Epithelial cell of esophagus (primary cell): ENCODE measurements at places on chromosomes 6 and 20.

GRCh38 chr6:136522636-136523035, 27.6 kb downstream of the MAP7 start:
- DNase-seq = no peak

GRCh38 chr6:87706187-87706966, 4.3 kb upstream of the AKIRIN2 start:
- no peak for DNase-seq

- peak; percentile 54 for DNase-seq
Observed at GRCh38 chr6:97778290-97779038, 495.4 kb upstream of the MMS22L start.

- no peak for DNase-seq
Observed at GRCh38 chr20:6702144-6702543, 65.3 kb upstream of the BMP2 start.

DNA sequence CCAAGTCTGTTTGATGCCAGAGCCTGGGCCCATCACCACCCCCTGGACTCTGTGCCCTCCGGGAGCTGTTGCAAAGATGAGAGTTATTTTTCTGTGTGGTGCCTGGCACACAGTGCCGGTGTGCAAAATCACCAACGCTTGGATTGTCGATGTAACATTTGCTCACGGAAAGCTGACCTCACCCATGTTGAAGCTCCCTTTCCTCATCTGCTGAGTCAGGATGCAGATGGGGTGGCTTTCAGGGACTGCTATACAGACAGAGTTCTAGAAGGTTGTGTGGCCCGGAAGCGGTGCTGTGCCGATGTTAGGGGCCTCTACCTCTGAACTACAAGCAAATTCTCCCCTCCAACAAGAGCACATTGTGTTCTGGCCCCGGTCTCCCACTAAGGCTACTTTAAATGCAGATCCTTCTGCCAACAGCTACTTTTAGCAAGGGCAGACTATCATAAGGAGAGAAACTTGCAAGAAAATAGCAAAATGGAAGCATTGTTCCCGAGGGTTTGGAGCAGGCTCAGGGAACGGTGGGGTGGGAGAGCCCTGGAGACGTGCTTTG, 34.0 kb downstream of the EYA2 start:
- DNase-seq = peak; percentile 65

DNA sequence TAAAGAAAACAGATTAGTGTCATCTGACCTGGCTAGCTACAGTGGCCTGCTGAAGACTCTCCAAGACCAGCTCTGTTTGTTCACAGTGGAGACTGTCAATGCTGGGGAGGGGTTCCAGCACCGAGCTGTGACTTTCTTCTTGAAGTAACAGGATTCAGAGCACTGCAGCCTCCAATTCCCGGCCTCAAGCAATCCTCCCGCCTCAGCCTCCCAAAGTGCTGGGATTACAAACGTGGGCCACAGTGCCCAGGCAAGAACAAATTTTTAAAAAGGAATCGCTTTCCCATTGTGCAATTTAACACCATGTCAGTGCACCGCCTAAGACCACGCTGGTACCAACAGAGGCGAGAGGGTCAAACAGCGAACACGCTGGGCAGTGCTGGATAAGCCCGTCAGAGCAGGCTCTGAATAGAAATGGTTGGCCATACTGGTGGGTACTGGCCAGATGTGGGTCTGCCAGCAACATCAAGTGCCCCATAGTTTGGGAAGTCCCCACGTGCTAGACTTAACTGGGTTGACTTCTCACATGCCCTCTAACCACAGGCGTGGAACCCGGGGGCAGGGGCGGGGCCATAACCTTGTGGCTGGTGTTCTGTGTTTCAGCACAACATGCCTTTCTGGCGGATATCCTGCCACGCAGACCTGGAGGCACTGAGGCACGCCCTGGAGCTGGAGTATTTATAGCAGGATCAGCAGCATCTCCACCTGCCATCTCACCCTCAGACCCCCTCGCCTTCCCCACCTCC, 168.9 kb downstream of the ZMYND8 start:
- no peak for DNase-seq

GRCh38 chr20:16599257-16599656, 26.0 kb upstream of the KIF16B start:
- DNase-seq = no peak

DNA sequence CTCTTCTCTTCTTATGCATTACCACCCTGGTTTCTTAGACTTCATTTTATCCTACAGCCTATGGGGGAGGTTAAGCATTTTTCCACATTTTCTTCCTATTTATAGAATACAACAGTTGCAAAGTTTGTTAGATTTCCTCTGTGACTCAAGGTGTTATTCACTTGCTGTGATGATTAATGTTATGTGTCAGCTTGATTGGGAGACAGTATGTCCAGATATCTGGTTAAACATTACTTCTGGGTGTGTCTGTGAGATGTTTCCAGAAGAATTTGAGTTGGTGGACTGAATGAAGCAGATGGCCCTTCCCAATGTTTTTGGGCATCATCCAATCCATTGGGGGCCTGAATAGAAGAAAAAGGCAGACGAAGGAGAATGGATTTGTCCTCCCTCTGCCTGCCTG, 131.3 kb downstream of the C6orf118 start:
- peak; percentile 87 for DNase-seq

GRCh38 chr20:32063695-32064094, 11.7 kb downstream of the HCK start:
- DNase-seq = no peak

DNA sequence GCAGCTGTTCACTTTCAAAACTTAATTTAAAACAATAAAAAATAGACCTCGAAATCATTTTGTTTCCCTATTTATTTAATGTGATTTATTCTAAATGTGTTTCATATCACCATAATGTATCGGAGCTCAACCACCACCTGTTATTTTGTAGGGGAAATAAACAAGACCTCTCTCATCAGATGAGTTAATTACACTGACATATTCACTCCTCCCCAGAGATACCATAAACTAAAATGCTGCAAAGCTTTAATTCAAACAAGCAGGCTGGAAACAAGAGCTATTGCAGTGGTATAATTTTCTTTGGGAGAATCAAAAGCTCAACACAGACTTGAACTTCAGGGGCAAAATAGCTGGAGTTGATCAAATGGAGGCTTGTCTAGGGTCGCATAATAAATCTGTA, 303.5 kb upstream of the TSHZ2 start:
- DNase-seq = no peak

- DNase-seq = no peak
Observed at GRCh38 chr20:34301587-34302311, 1.4 kb downstream of the AHCY start.

DNA sequence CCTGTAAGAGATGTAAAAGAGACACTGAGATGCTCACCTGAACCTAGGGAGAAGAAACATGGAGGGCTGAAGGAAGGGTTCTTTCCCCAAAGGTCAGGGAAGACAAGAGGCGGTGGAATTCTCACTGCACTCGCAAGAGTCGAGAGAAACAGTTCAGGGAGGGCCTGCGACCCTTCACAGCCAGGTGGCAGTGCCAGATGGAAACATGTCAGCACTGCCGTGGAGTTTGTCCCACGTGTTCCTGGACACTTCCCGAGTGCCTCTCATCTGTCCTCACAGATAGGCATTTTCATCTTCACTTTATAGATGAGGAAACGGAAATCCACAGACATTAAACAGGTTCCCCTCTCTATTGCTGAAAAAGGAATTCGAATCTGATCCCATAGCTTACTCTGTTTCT, 70.4 kb upstream of the SYNJ2 start:
- DNase-seq = no peak

DNA sequence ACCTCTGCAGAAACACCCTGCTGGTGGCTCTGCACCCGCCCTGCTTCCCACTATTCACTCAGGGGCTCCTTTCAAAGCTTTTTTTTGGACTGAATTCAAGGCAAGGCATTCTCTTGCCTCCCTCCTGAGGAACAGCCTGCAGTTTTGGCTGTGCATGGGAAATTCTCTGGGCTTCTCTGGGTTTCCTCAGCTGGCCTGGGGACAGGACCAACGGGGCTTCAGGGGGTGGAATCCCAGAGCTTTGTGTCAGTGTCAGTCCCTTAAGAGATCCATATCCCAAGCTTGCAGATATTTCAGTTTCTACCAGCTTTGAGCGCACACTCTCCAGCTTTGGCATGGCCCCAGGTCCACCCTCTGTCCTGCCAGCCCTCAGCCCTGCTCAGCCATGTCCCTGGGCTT, 2.0 kb downstream of the SCRT2 start:
- DNase-seq = no peak

GRCh38 chr6:92777146-92777740, 642.1 kb downstream of the EPHA7 start:
- peak; percentile 62 for DNase-seq

DNA sequence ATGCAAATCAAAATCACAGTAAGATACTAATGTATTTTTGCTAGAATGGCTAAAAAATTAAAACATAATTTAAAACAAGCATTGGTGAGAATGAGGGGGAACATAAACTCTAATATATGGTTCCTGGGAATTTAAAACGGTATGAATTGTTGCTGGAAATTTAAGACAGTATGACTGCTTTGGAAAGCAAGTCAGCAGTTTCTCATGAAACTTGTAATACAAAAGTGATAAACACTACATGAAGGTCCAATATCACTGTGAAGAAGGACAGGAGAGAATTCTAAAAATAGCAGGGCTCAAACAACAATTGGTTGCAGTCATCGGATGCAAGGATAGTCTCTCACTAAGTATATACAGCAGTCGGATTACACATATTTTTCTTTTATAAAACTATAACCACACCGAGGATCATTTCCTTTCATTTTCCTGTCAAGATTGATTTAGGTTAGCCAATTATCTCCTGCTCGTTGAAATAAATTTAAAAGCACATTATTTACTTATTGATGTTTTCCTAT, 18.5 kb upstream of the PRSS16 start:
- DNase-seq = no peak

- peak; percentile 44 for DNase-seq
Observed at GRCh38 chr6:78397499-78397898, 469.9 kb upstream of the IRAK1BP1 start.

- peak; percentile 53 for DNase-seq
Observed at GRCh38 chr6:56865081-56865875, 89.6 kb upstream of the BEND6 start.

- DNase-seq = peak; percentile 90
Observed at GRCh38 chr6:2839982-2840748, 1.5 kb downstream of the SERPINB1 start.

DNA sequence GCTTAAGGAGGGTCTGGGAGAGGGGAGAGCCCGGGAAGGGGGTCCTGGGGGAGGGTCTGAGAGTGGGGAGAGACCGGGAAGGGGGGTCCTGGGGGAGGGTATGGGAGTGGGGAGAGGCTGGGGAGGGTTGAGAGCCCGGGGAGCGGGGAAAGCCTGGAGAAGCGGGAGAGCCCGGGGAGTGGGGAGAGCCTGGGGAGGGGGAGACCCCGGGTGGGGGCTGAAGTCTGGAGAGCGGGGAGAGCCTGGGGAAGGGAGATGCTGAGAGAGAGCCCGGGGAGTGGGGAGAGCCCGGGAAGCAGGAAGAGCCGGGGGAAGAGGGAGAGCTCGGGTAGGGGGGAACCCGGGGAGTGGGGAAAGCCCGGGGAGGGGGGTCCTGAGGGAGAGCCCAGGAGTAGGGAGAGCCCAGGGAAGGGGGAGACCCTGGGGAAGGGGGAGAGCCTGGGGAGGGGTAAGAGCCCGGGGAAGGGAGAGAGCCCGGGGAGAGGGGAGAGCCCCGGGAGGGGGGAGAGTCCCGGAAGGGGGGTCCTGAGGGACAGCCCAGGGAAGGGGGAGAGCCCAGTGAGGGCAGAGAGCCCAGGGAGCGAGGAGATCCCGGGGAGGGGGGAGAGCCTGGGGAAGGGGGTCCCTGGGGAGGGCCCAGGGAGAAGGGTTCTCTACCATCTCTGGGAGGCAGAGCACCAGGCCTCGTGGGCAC, 148.5 kb downstream of the SYNDIG1 start:
- no peak for DNase-seq

GRCh38 chr6:111379302-111379701, 103.7 kb downstream of the REV3L start:
- DNase-seq = no peak

DNA sequence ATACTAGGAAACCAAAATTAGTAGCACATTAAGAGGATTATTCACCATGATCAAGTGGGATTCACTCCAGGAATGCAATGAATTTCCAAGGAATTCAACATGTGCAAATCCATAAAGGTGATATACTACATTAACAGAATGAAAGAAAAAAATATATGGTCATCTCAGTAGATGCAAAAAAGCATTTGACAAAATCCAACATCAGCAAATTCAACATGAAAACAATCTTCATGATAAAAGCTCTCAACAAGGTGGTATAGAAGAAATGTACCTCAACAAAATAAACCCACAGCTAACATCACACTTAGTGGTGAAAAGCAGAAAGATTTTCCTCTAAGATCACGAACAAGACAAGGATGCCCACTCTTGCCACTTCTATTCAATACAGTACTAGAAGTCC, 74.4 kb upstream of the PDE10A start:
- DNase-seq = no peak

GRCh38 chr6:38150681-38151296, 331.3 kb downstream of the ZFAND3 start:
- DNase-seq = no peak

DNA sequence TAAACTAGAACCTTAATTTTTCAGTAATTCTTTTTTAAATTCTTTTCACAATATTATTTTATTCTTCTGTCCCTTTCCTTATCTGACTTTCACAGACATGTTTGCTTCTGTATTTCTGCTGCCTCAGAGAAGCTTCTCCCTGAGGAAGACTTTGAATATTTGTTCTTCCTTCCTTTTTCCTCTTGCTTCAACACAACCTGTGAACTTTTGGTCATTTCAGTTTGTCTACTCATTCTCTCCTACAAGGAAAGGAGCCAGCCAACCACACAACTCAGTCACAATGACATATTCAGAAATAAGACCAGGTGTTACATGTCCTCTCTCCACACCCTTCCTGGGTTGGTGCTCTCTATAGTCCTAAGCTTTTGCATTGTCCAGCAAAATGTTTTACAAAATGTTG, 310.4 kb downstream of the TFAP2B start:
- no peak for DNase-seq

DNA sequence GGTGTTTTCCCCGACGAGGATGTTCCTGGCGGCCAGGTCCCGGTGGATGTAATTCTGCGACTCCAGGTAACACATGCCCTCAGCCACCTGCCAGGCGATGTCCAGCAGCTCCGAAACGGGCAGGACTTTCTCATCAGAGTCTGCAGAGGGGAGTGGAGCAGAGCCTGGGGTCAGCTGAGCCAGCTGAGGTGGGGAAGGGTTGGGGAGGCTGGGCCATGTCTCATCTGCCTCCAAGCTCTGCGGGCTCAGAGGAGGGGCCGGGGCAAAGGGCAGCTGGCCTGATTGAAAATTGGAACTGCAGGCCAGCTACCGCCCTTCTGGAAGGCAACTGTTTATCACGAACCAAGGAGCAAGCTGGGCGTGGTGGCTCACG, 6.4 kb downstream of the PTK6 start:
- DNase-seq = no peak

DNA sequence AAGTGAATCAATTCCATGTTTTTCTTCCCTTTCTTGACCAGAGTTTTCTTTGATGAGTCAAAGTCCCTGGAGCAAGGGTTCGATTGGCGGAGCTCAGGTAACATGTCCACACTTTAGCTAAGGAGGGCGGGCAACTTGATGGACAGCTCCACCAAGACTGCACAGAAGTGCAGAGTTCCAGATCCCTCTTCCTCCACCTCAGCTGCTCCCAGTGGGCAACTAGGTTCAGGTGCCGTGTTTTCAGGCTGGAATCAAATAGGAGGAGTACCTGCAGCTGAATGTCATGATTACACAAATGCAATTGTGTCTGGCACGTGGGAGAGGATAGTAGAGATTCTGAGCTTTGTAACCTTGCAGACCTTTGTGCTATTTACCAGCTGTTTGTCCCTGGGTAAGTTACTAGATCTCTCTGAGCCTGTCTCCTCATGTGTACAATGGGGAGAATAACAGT, 1.9 kb upstream of the ELMO2 start:
- DNase-seq = peak; percentile 67
